ENCODE measurements at places on chromosomes 2 and 18.

DNA sequence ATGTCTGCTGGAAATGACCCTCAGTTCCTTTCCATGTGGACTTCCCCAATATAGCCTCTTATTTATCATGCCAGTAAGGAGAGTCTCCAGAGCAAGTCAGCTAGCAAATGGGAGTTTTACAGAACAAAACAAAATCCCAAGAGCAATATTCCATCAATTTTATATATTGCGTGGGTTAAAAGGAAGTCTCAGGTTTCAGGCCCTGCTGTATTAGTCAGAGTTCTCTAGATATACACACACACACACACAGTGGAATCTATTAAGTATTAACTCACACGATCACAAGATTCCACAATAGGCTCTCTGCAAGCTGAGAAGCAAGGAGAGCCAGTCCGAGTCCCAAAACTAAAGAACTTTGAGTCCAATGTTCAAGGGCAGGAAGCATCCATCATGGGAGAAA is 102.8 kb upstream of the MAP2 start:
- no peak for DNase-seq

- DNase-seq: no peak
These were observed 71.5 kb downstream of the ASB1 start for GRCh38 chr2:238498188-238498587.

- peak; percentile 42 for DNase-seq
These were observed 819 bp upstream of the KLF11 start for GRCh38 chr2:10042301-10043161.

DNA sequence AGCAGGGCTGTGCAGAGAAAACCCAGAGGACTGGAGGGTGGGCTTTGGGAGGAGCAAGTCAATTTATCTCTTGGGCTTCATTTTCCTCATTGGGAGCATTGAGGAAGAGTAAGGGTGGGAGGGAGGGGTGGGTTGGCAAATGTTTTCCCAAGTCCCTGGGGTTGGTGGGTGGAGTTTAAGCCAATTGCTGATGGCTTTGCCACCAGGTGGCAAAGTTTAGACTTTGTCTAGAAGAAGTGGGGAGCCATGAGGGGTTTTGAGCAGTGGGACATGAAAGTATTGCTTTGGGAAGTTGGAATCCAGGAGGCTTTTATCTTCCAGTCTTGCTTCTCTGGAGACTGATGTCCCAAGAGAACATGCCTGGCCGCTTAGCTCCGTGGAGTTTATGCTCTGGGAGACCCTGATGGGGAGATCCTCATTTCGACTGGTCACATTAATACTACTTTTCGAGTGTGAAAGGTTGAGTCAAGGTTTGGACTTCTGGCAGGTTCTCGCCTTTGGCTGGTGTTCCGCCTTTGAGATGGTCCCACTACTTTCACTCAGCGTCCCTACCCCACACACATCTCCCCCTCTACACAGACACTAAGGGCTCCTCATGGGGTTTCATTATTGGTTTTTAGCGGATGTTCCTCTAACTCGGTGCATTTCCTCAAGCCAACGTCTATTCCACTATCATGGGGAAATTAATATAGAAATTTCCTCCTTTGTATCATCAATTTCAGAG is 126.7 kb downstream of the PRKCE start:
- no peak for DNase-seq

GRCh38 chr18:2302628-2303516 is 268.4 kb downstream of the METTL4 start:
- DNase-seq: no peak

DNA sequence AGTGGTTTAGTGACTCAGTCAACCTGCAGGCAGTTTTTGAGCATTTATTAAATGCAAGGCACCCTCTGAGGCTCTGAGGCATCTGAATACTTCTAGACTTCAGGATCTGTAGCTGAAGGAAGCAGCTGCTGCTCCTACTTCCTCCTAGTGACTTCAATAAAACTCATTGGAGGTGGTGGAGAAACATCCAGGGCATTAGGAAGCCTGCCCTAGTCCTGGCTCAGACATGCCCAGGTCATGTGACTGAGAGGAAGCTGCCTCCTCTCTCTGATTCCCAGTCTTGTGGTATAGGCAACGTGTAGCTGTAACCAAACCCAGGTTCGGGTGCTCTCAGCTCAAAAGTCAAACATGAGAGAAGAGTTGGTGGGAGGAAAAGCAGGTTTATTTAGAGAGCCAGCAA is 287.2 kb upstream of the GYPC start:
- no peak for DNase-seq

Measured in stimulated activated CD8-positive, alpha-beta memory T cell treated with anti-CD3 and anti-CD28 coated beads, Interleukin-4, amount 100 ng/mL, for 48 hours (primary cell).